ENCODE measurements at places on chromosomes 2 and 18.

DNA sequence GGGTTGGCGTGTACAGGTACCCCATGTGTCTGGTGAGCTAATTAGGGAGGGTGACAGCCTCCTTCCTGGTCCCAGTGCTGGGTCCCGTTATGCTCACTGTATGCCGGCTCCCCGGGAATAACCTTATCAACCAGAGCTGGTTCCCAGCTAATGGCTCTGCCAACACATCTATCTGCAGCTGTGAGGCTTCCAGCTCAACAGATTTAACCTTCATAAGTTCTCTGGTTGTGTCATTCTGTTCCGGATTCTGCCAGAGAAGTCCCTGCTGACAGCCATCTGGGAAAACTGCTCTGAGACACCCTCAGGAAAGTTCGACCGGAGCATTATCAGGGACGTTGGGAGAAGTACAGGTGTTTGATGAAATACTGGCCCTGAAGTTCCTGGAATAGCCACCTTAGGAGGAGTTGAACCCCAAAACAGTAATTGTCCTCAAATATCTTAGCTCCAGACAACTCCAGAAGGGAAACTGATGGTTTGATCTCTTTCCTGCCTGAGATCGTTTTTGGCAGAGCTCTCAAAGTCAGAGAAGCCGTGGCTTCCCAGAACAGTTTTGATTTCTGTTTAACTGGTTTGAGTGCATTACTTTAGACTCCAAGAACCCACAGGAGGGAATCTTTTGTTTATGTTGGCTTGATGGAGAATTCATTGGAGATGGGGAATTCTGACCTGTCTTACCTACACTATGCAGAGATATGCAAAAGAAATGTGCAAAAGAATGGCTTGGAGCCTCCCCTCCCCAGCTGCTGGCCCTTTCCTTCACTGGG lies 39.4 kb upstream of the TXNDC2 start:
- DNase-seq: no peak

GRCh38 chr18:39911716-39912115 lies 2043.3 kb upstream of the PIK3C3 start:
- DNase-seq: no peak

GRCh38 chr2:167253025-167253424 lies 364.7 kb downstream of the XIRP2 start:
- DNase-seq: no peak

DNA sequence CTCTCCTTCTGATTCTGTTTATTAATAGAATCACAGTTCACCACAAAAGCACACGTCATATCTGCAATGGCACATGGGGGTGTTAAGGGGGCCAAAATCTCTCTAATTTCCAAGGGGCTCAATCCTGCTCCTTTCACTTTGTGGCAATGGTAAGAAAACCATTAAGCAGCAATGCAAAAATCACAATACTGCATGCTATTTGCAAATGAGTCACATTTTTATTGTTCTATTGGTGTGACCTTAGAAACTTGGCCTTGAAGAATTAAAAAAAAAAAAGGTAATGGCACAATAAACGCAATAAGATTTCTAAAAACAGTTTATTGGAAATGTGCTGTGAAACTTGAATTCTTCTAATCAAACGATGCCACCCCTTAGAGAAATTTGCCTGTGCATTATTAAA lies 251.5 kb downstream of the ZNF521 start:
- DNase-seq: no peak

DNA sequence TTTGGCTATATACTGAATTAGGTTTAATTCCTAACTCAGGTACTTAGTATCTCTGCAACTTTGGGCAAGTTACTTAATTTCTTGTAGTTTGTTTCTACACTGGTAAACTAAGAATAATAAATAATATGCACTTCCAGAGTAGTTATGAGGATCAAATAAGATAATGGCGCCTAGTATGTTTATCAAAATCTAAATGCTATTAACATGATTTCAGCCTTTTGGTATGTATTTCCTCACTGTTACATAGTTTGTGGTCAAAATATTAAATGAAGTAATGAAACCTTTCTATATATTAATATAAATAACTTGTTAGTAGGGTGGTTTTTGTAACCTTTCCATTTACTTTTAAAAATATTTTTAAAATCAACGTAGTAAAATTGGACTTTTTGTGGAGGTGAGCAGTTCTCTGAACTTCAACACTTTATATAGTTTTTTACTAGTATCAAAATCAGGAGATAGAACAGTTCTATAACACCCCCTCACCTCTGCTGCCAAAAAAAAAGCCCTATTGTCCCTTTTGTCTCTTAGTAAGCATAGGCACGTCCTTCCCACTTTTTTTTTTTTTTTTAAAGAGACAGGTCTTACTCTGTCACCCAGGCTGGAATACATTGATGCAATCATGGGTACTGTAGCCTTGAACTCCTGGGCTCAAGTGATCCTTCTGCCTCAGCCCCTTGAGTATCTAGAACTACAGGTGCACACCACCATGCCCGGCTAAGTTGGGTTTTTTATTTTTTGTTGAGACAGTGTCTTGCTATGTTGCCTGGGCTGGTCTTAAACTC lies 44.8 kb downstream of the RAB3GAP1 start:
- DNase-seq: no peak

DNA sequence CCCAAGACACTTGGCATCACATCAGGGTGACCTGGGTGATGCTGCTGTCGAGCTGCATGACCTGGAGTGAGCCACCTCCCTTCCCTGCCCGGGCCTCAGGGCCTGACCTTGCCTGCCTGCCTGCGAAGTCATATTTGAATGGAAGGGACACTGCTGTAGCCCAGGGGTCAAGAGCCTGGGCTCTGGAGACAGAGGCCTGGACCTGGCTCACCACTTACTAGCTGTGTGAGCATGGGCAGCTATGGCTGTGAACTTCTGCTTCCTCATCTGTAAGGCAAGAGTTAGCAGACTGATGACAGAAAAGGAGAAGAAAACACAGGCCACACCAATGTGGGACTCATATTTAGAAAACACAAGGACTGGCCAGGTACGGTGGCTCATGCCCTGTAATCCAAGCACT lies 118.7 kb downstream of the ZFP36L2 start:
- DNase-seq: no peak

- no peak for DNase-seq
These were observed 155.4 kb upstream of the PARD3B start for GRCh38 chr2:204389856-204390255.
